PC-9 (cell line): ENCODE measurements at places on chromosomes 1 and 21. TPM values are rescaled to one million over a fixed set of nuclear protein-coding genes. Genes with fewer than 3 reads are reported as not detected.
A peak's percentile ranks its signal among the peaks of the same experiment; 100 is the strongest.

- DNase-seq, result no peak
- H3K4me1 ChIP-seq, result peaks cover 10% of the 10 kb centered on the region
- H3K36me3 ChIP-seq, result no peaks in the 10 kb centered on the region
- peaks cover 4% of the 10 kb centered on the region; the same call in 1 of the 2 replicates for H3K27me3 ChIP-seq
These were observed 4.8 kb downstream of the S1PR1 start for GRCh38 chr1:101241485-101242225.

DNA sequence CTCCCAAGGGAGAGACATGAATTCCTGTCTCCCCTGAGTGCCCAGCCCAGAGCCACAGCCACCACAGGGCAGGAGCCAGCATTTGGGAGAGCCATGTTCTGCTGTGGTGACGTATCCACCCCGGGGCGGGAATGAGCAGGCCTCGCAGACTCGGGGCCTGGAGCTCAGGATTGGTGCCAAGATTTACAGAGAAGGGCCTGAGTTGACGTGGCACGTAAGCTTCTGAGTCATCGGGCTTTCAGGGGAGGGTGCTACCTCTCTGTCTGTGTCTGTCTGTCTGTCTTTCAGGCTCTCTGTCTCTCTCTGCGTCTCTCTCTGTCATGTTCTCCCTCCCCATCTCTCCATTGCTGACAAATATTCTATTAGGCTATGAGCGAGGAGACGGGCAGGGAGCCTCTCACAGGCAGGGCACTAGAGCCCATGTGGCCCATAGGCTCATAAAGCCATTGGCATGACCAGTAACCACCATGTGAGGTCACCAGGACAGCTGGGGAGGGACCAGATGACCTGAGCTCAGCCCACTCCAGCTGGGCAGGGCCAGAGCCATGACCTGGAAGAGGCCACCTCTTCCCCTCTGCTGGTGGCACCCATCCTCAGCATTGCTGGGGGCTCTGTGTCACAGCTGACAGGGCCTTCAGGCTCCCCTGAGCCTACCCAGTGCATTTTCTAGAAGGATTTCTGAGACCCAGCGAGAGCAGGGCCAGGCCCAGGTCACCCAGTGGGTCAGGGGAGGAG is 300.0 kb upstream of the VAMP3 start:
- H3K36me3 ChIP-seq, result no peaks in the 10 kb centered on the region
- no peak overlapping the region for H3K27ac ChIP-seq
- DNase-seq, result peak; percentile 74
- H3K4me3 ChIP-seq, result no peak overlapping the region
- peaks cover 61% of the 10 kb centered on the region for H3K27me3 ChIP-seq
- H3K4me1 ChIP-seq, result no peaks in the 10 kb centered on the region

DNA sequence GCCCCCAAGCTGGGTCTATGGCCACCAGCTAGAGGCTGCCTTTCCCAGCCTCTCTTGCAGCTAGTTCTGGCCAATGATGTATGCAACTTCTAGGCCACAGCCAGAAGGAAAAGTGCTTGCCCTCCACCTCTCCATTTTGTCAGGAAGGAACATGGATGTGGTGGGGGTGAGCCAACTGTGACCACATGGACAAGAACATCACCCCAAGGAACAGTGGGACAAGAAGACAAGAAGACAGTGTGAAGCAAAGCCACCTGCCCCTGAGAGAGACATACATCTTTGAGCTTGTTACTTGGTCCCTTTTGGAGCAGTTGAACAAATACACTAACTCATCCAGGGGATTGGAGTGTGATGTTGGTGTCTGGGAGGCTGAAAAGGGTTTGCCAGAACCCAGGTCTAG is 105.8 kb upstream of the EDN2 start:
- H3K27me3 ChIP-seq, result no peaks in the 10 kb centered on the region
- no peak overlapping the region for H3K4me3 ChIP-seq
- H3K36me3 ChIP-seq, result no peaks in the 10 kb centered on the region

DNA sequence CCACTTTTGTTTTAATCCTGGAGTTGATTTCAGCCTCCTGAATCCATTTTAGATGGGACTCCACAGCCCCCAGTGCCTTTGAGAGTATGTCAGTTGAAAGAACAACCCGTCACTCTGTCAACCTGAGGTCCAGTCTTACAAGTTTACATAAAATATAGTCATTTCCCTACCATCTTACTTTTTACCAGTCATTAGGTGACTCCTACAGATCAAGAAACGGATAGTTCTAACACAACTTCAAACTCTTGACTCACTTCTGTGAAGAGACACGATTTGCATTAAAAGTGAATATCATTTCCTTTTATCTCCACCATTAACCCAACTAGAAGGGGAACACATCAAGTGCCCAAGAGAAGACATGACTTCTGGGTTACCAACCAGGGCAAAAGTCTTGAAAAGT is 147.1 kb downstream of the NTPCR start:
- H3K36me3 ChIP-seq, result no peaks in the 10 kb centered on the region
- 0 out of 2 replicates have a peak overlapping the region, but pooled peaks have one; percentile 7 for H3K27ac ChIP-seq

GRCh38 chr21:40714536-40714935 is 132.4 kb downstream of the DSCAM start:
- no peaks in the 10 kb centered on the region for H3K27me3 ChIP-seq
- no peak overlapping the region for H3K4me3 ChIP-seq
- no peak overlapping the region for H3K27ac ChIP-seq
- no peaks in the 10 kb centered on the region for H3K36me3 ChIP-seq
- H3K4me1 ChIP-seq, result no peaks in the 10 kb centered on the region

DNA sequence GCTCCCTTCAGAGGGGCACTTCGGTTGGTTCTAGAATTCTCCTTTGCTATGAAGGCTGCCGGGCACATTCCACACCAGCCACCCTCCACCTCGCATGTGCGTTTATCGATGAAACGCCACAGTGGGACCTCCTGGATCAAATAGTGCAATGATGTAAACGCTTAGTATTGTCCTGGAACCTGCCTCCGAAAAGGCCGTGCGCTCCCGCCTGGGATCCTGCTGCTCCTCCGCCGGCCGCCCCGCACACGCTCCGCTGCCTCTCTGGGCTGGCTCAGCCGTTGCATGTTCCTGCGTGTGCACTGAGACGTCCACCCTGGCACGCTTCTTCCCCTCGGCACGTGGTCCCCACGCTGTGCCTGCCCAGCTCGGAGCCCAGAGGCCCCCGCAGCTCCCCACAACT is 4.0 kb upstream of the TNFRSF14 start:
- H3K4me3 ChIP-seq, result no peak overlapping the region
- H3K27ac ChIP-seq, result no peak overlapping the region
- no peaks in the 10 kb centered on the region for H3K36me3 ChIP-seq

DNA sequence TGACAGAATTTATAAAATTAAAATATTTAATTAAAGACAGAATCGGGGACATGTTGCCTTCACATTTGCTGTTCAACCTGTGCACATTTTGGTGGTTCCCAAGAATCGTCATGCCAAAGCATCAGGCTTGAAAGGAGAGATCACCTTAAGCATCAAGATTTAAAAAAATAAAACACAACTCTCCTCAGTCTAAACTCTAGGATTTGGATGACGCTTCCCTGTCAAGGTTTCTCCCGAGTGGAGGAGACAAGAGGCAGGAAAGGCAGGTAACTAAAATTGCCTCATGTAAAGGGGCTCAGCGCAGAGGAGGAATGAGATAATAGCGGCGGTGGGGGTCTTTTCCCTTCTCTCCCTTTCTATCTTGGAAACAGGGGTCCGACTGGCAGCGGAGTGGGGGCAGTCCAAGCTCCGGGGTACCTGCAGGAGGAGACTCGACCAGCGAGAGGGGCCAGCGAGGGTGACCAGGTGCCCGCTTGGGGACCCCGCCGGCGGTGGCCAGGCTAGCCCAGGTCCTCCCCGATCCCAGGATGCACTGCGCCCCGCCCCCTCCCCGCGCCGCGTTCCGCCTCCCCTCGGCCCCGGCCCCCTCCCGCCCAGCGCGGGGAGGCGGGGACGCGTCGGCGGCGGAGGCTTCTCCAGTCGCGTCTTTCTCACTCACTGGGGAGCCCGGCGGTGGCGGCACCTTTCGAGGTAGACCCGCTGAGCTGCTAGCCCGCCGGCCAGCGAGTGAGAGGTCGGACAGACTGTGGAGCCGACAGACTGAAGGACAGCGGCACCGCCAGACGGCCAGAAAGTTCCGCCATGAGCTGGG is at the start of gene FNBP1L:
Gene FNBP1L (plus strand): TSS at position 638 of the 811 bp plus-strand sequence. CDS start 164 bp downstream, at position 802.
- H3K36me3 ChIP-seq, result no peaks in the 10 kb centered on the region
- H3K27me3 ChIP-seq, result no peaks in the 10 kb centered on the region
- H3K27ac ChIP-seq, result peak within 1 kb of the TSS; percentile 44
- peaks cover 28% of the 10 kb centered on the region for H3K4me1 ChIP-seq

DNA sequence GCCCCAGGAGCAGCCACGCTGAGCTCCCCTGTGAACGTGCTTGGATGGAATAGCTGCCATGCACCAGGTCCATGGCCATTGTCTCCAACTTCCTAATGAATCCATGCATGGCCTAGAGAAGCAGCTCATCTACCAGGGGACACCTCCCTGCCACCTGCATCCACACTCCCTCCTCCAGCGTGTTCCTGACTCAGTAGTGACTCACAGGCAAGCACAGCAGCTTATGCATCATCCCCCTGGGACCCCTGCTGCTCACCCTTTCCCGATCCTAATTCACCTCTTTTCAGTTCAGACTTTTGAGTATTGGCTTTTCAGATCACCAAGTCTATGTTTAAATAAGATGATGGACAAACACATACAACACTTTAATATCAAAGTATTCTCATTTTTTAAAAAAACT is 39.9 kb upstream of the TADA1 start:
- H3K4me1 ChIP-seq, result no peaks in the 10 kb centered on the region
- no peaks in the 10 kb centered on the region for H3K27me3 ChIP-seq
- no peak overlapping the region for H3K4me3 ChIP-seq
- DNase-seq, result no peak
- no peaks in the 10 kb centered on the region for H3K36me3 ChIP-seq

- H3K27me3 ChIP-seq, result no peaks in the 10 kb centered on the region
- H3K36me3 ChIP-seq, result no peaks in the 10 kb centered on the region
- no peaks in the 10 kb centered on the region for H3K4me1 ChIP-seq
These were observed 56.0 kb downstream of the LHX9 start for GRCh38 chr1:197973206-197973605.

GRCh38 chr1:36142121-36142520 is 7.2 kb downstream of the TRAPPC3 start:
- no peaks in the 10 kb centered on the region for H3K4me1 ChIP-seq
- no peaks in the 10 kb centered on the region for H3K27me3 ChIP-seq
- H3K27ac ChIP-seq, result no peak overlapping the region
- H3K36me3 ChIP-seq, result peaks cover 26% of the 10 kb centered on the region
- H3K4me3 ChIP-seq, result no peak overlapping the region

DNA sequence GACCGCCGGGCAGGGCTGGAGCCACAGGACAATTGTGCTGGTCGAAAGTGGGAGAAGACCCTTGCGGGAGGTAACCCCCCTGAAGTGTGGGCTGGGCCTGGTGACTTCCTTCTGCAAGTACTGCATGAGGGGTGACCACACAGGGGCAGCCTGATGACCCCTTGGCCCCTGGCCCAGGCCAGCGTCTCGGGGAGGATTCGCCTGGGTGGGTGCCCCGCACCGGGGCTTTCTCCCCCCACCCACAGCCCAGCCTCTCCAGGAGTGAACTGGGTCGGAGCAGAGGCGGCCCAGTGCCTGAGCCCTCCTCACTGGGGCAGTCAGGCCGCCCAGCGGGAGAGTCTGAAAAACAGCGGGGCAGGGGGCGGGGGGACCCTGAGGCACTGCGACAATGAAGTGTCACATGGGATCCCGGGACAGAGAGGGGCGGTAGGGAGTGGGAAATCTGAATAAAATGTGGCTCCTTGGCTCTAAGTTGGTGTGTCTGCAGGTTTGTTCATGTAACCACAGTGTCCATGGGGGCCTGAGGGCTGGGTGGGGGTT is 1.6 kb upstream of the DNMT3L start:
- no peak overlapping the region for H3K4me3 ChIP-seq
- no peak for DNase-seq
- no peaks in the 10 kb centered on the region for H3K4me1 ChIP-seq
- no peaks in the 10 kb centered on the region for H3K36me3 ChIP-seq
- no peak overlapping the region for H3K27ac ChIP-seq

DNA sequence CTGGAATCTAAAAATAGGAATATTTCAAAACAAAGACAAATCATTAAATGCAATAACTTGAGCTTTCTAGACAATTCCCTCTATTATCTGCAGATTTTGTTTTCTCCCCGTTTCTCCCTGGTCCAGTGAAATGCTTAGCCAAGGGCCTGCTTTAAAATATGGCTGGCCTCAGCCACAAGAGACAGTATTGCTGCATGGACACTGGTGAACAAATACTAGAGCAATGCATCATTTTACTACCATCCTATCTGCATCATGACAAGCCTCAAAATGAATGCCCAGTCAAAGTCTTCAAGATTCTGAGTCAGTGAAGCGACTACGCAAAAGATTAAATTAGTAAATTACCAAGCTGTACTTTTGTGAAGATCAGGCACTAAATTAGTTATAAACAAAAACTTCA is 80.5 kb downstream of the ENAH start:
- no peaks in the 10 kb centered on the region for H3K36me3 ChIP-seq
- DNase-seq, result no peak
- no peak overlapping the region for H3K27ac ChIP-seq
- H3K4me3 ChIP-seq, result no peak overlapping the region
- H3K27me3 ChIP-seq, result no peaks in the 10 kb centered on the region

DNA sequence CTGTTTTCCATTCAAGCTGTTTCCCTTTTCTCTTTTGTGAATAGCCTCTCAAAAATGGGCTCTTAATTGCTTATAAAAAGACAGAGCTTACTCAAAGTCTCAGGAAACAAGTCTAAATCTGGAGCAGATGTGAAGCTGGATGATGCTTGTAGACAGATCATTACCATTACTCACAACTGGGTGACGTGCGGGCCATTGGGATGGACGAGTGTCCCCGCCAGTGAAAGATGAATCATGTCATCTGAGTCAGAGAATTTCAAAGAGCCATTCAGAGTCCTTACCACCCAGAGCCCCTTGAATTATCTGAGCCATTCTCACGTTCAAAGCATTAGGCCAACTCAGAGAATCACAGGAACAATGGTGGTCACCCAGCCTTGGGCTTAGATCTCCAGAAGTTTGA is 134.6 kb downstream of the HUNK start:
- no peak overlapping the region for H3K4me3 ChIP-seq
- no peak overlapping the region for H3K27ac ChIP-seq
- peaks cover 3% of the 10 kb centered on the region; the same call in 1 of the 2 replicates for H3K27me3 ChIP-seq

- peak overlapping the region; percentile 100; the same call in 1 of the 2 replicates for H3K27ac ChIP-seq
- H3K4me1 ChIP-seq, result peaks cover 31% of the 10 kb centered on the region
- no peak for DNase-seq
- H3K27me3 ChIP-seq, result no peaks in the 10 kb centered on the region
These were observed 11.6 kb upstream of the SESN2 start for GRCh38 chr1:28247612-28248272.

The PDPN gene
- not detected in 2 replicates for total RNA-seq

The CFHR5 gene
- not detected in 2 replicates for total RNA-seq

The SERPINC1 gene
- total RNA-seq, result 0.44 TPM in 1 of 2 replicates, not detected in the other

The SOAT1 gene
- 26.2 and 43.5 TPM in 2 replicates for total RNA-seq

The HSF2BP gene
- 4.6 and 7.3 TPM in 2 replicates for total RNA-seq

The KRTAP21-3 gene
- not detected in 2 replicates for total RNA-seq
